Cardiac muscle cell (in vitro differentiated cells and primary cell): ENCODE measurements at places on chromosomes 4 and X. TPM values are rescaled to one million over a fixed set of nuclear protein-coding genes. Genes with fewer than 3 reads are reported as not detected.

- no peaks in the 10 kb centered on the region for H3K36me3 ChIP-seq
- no peak overlapping the region for H3K27ac ChIP-seq
- H3K4me3 ChIP-seq = no peak overlapping the region
- no peak for DNase-seq
- no peaks in the 10 kb centered on the region for H3K27me3 ChIP-seq
Measured at GRCh38 chrX:29652484-29652883, 562.9 kb upstream of the MAGEB2 start.

The TMEM187 gene
- polyA plus RNA-seq = 12.9 and 14.6 TPM in 2 replicates

The TMEM47 gene
- 45.1 and 52.6 TPM in 2 replicates for polyA plus RNA-seq

The CXCL13 gene
- polyA plus RNA-seq = not detected in 2 replicates
